ENCODE measurements at places on chromosomes 13 and 19.

GRCh38 chr13:52187029-52187423 lies 27.6 kb upstream of the NEK3 start:
- no peak for DNase-seq

- DNase-seq: no peak
Measured at GRCh38 chr13:74979703-74980102, 502.3 kb downstream of the TBC1D4 start.

DNA sequence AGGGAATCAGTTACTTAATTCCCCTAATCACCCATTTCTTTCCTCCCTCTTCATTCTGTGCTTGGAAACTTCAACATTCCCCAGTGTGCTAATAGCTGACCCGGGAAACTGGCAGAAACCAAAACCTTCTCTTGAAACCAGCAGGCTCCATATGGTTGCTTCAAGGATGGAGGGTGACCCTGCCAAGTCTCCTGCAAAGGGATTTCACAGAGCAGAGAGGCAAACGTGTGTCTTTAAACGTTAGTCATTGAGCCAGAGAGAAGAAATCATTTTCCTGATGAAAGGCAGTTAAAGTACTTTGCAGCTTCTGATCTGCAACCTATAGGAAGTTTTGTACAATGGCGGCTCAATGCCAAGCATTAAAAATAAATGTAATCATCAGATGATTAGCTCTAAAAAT lies 220.9 kb downstream of the POU4F1 start:
- DNase-seq: no peak

DNA sequence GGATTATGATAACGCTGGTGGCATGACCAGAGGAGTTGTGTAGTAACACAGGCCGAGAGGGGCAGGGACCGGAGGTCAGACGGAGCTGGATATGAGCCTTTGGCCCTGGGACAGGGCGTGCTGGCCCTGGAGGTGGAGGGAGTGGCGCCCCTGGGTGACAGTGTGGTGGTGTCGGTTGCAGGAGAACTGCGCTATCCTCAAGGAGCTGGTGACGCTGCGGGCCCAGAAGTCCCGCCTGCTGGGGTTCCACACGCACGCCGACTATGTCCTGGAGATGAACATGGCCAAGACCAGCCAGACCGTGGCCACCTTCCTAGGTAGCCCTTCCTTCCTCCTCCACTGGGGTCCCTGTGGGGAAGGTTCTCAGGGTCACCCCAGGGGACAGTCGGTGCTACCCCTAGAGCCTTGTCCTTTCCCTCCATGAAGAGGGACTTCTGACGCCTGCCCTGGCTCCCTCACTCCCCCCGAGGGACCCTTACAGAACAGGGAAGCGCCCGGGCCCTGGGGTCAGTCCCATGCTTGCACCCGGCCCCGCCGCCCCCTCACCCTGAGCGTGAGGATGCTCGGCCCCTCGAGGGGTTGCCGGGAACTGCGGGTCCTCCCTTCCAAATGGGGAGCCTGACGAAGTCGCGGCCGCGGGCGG lies 12.8 kb upstream of the ZNF554 start:
- no peak for DNase-seq

DNA sequence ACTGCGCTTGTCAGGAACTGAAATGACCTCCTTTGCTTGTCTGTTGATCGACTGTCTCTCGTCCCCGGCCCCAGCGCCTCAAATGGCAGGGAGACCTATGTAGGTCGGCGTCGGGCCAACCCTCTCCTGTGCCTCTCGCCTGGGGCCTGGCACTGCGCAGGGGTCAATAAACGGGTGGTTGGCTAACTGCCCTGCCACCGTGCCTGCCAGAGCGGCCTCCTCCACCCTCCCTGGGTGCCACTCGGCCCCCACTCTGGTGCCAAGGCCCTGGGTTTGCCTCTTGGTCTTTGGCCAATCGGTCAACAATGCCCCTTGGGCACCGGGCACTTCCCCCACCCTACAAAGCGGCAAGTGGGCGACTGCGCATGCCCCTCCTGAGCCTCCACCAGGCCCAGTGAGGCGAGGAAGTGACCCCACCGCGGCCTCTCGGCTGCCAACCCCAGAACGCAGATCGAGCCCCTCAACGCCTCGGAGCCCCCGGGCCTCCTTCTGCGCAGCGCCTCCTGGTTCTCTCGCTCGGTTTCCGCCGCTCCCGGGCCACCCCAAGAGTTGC lies 1.1 kb downstream of the KEAP1 start:
- peak; percentile 19 for DNase-seq

- DNase-seq: peak; percentile 80
Measured at GRCh38 chr19:12676384-12676792, 5.3 kb downstream of the DHPS start.

DNA sequence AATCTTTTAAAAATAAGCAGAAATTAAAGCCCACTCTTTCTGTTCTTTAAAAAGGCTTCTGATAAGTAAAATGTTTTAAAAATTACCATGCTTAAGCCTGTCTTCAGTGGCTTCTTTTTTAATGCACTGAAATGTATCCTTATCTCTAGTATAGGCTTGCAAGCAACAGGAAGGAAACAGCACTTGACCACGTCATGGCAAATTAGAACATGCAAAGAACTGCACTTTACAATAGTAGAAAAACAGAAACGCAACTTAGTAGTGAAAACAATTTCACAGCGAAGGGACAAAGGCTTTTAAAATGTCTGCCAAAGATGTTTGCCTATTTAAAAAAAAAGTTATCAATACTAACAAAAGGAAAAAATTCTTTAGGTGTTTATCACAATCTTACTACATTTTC lies 36.3 kb downstream of the ELF1 start:
- DNase-seq: peak; percentile 54

DNA sequence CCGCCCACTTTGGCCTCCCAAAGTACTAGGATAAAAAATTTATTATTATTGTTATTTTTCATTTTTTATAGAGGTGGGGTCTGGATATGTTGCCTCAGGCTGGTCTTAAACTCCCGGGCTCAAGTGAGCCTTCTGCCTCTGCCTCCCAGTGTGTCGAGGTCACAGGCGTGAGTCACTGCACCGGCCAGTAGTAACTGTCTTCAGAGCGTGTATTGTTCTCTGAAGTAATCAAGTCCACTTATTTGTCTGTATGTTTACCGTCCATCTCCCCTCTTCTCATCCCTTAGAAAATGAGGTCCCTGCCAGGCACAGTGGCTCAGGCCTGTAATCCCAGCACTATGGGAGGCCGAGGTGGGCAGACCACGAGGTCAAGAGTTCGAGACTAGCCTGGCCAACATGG lies 18.2 kb upstream of the SULT2B1 start:
- DNase-seq: no peak

- no peak for DNase-seq
Measured at GRCh38 chr19:10113964-10114650, 2.6 kb downstream of the P2RY11 start.

- peak; percentile 97 for DNase-seq
Measured at GRCh38 chr19:20039203-20039723, at the start of gene ZNF682. TSS of gene ZNF682 (minus strand) at chr19:20039505. CDS start at chr19:20039345, 160 bp downstream.

DNA sequence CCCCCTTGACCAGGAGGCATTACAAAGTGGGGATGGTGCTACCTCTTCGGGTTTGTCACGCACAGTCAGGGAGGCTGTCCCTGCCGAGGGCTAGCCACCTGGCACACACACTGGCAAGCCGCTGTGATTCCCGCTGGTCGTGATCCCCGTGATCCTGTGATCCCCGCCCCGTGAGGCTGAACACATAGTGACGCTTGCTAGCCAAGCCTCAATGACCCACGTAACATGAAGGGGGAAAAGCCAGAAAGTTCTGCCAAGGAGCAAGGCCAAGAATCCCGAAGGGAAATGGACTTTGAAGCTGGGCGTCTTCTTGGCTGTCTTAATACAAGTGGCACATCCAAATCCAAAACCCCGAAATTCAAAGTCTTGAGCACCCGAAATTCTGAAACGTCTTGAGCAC lies 13.7 kb downstream of the LDLR start:
- DNase-seq: no peak

GRCh38 chr19:32924200-32924599 lies 47.6 kb downstream of the CEP89 start:
- DNase-seq: peak; percentile 21

GRCh38 chr19:55188625-55189024 lies 8.5 kb upstream of the SYT5 start:
- no peak for DNase-seq

DNA sequence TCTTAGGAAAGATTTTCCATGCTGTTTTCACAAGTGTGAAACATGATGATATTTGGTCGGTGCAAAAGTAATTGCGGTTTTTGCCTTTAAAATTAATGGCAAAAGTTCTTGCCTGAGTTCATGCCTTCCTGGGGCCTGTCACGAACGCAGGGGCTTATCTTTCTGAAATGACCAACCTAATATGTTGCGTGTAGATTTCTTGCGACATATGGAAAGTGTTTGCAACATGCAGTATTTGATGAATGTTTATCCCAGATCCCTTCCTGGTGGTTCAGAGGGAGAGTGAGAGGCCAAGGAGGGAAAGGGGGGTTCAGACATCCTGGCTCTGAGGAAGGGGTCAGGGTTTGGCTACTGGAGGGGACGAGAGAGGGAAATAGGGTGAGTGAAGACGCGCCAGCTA lies 72.0 kb downstream of the TEX29 start:
- DNase-seq: no peak

- DNase-seq: no peak
Measured at GRCh38 chr13:33957497-33957905, 139.6 kb downstream of the RFC3 start.

- DNase-seq: no peak
Measured at GRCh38 chr13:68030152-68030809, 800.1 kb upstream of the PCDH9 start.

- DNase-seq: no peak
Measured at GRCh38 chr19:39871362-39871761, 25.2 kb upstream of the FBL start.

GRCh38 chr13:27147530-27148170 lies 24.0 kb downstream of the USP12 start:
- DNase-seq: no peak

GRCh38 chr13:65336916-65337315 lies 1893.2 kb downstream of the PCDH9 start:
- peak; percentile 6 for DNase-seq

DNA sequence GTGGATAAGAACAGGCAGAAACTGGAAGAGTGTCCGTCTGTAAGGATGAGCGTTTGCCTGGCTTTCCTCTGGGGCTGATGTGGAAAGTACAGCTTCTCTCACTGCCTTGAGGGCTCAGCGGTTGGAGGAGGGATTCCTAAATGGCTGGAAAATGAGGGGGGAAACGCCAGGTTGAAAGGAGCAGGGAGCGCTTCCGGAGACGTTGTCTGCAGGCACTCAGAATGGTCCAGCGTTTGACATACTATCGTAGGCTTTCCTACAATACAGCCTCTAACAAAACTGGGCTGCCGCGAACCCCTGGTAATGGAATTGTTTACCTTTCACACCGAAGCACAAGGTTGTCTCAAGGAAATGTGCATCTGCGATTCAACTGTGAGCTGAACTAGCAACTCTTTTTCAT lies 39.9 kb downstream of the MRPL57 start:
- DNase-seq: no peak

DNA sequence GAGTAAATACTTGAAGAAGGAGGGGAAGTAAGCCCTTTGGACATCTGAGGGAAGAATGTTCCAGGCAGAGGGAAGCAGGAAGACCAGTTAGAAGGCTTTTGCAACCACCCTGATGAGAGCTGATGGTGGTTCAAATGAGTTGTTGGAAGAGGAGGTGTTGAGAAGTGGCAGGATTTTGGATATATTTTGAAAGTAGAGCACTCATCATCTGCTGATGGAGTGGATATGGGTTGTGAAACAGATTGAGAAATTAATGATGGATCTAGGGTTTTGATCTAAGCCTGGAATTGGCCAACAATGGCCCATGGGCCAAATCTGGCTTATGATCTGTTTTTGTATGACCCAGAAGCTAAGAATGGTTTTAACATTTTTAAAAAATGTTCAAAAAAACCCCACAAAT lies 230.7 kb downstream of the NDFIP2 start:
- DNase-seq: no peak

DNA sequence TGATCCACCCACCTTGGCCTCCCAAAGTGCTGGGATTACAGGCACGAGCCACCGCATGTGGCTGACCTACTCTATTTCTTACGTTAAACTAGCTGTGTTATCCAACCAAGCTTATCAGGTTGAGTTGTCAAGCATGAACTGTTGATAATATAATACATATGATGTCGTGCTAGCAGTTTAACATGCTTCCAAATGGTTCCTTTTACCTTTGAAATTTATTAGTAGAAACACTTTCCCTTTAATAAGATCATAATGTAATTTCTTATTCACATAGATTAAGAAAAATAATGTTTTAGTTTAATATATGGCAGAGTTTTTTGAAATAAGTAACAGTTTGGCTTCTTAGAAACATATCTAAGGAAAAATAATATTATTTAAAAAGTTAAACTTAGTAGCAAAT lies 34.4 kb upstream of the VWA8 start:
- no peak for DNase-seq

DNA sequence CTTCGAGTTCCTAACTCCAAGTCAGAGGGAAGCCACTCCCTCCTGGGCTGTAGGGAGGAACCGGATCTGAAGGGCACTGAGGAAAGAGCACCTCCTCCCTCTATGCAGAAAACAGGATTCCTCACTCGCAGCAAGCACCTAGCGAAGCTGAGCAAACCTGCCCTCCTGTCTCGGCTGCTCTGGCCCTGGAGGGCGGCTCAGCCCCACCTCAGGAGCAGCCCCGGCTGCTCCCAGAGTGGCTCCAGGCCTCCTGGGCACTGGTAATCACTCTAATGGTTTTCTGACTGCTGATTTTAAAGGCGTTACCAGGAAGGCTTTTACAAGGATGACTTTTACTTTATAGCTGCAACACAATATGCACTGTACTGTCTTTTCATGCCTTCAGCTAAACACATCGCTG lies 312.5 kb downstream of the TEX29 start:
- no peak for DNase-seq

GRCh38 chr13:60035874-60036273 lies 127.9 kb downstream of the DIAPH3 start:
- no peak for DNase-seq

- peak; percentile 17 for DNase-seq
Measured at GRCh38 chr13:50646070-50646469, 197.4 kb downstream of the DLEU7 start.

- DNase-seq: peak; percentile 31
Measured at GRCh38 chr13:21675095-21675991, 4.5 kb downstream of the FGF9 start.

GRCh38 chr13:98710521-98710920 lies 42.0 kb downstream of the SLC15A1 start:
- DNase-seq: no peak

- DNase-seq: no peak
Measured at GRCh38 chr19:48502350-48503018, 9.2 kb downstream of the LMTK3 start.

DNA sequence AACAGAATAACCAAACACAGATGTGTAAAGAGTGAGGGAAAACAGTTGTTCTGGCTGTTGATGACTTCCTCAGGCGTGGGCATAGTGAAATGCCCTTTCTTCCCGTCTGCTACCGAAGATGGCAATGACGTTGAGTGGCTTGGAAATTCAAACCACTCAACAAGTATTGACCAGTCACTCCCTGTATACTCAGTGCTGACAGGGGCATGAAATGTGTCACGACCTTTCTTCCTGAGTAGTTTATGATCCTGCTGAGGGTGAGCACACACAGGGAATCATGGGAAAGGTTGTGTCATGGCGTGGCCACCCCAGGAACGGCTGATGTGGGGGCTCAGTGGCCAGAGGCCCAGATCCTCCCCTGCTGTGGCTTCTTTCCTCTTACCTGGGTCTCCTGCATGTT lies 87.8 kb upstream of the C1QTNF9B start:
- DNase-seq: peak; percentile 26

GRCh38 chr13:111882351-111882750 lies 184.6 kb upstream of the SOX1 start:
- DNase-seq: no peak

- no peak for DNase-seq
Measured at GRCh38 chr19:43315851-43316250, 37.6 kb upstream of the CD177 start.
